ENCODE measurements at places on chromosomes 6 and 20.

DNA sequence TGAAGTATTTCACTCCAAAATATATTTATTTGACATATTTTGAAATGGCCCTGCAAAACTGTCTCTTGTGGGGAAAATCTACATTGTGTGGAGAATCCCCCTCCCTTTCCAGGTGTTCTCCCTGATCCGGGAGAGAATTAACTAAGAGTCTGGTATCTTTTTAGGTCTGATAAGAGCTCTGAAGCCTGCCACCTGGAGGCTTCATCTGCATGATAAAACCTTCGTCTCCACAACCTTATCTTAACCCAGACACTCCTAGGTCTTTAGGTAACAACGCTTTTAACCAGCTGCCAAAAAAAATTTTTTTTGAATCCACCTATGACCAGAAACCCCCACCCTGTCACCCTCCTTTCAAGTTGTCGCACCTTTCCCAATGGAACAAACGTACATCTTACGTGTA, 43.0 kb downstream of the FAM184A start:
- no peak for DNase-seq

GRCh38 chr6:149248693-149249369, 68.7 kb upstream of the TAB2 start:
- DNase-seq, result no peak

DNA sequence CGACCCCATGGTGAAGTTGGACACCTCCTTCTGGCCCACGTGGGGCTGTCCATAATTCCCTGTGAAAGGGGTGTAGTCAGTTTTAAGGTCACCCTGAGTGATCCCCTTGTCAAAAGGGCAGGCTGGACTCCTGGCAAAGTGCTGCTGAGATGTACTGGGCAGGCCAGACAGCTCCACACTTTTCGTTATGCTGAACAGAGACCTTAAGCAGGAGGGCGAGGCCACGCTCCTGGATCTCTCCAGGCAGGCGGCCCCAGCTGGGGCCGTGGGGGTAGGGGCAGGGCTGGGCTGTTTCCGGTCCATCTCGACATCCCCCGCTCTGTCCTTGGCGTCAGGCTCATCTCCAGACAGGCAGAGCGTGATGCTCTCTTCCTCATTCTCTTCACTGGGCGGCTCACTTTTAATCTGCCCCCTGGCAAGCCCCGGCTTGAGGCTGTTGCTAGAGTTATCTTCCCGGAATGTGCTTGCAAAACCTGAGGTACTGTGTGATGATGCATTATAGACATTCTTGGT, 56.7 kb downstream of the GJA10 start:
- DNase-seq, result no peak

DNA sequence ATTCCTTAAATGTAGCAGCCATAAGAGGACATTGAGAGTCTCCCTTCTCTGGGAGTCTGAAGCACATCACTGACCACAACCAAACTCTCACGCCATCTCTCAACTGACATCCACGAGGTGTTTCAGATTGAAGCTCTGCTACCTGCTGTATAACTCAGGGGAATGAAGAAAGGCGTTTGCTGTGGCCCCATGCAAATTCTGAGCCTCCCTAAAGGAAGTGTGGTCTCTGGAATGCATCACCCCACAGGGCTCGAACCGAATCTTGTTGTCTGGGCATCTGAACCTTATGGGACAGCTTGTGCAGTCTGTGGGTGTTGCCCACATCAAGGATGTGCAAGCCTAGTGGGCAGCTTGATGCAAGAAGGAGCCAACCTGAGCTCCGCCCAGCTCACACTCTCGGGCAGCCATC, 10.9 kb downstream of the PMEPA1 start:
- no peak for DNase-seq

DNA sequence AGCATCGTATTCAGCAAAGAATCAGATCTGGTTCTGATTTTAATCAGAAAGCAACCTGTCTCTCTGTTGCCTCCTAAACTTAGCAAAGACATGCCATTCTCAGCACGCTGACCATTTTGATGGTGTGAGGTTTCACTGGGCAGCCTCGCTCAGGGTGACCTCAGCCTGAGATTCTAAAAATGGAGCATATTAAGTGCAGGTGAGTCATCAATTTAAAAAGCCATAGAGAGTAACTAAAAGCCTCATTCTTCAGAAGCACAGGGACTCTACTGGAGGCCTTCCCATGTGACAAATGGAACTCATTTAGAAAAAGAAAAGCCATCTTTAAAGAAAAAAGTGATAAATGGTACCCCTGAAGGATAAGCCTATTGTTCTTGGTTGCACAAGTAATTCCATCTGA, 91.3 kb downstream of the FILIP1 start:
- no peak for DNase-seq

- DNase-seq, result no peak
These were observed 138.8 kb downstream of the EDN3 start for GRCh38 chr20:59439243-59439642.

- no peak for DNase-seq
These were observed 253.0 kb downstream of the NKAIN2 start for GRCh38 chr6:124056407-124057334.

DNA sequence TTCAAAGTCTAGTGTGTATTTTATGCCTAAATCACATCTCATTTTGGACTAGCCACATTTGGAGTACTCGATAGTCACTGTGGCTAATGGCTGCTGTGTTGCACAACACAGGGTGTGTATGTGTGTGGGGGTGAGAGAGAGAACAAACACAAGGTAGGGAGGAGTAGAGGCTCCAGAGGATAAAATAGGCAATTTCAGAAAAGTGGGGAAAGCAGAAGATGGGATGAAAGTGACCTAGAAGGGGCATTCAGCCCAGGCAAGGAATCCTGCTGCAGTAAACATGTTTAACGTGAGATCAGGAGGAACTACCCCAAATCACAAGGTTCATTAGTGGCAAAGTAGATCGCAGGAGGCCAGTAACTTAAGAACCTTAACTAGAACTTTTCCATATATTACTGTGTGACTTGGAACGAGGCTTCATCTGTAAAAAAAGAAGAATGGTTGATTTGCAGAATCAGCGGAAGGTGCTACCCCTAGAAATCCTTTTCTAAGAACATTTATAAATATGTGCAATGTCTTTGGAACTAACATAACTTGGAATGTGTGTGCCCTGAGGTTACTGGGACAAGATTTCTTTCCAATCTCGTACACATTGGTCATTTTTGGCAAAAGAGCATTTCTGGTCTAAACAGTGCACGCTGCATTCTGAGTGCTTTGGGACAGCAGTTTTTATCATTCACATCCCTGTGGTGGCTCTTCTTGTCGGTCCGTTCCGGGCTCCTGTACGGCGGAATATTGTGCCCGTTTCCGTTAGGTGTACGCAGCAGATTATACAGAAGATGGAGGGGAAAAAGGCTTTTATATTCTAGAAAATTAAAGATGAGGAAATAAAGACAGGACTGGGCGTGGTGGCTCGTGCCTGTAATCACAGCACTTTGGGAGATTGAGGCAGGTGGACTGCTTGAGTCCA, 2.6 kb downstream of the DUSP22 start:
- DNase-seq, result no peak

DNA sequence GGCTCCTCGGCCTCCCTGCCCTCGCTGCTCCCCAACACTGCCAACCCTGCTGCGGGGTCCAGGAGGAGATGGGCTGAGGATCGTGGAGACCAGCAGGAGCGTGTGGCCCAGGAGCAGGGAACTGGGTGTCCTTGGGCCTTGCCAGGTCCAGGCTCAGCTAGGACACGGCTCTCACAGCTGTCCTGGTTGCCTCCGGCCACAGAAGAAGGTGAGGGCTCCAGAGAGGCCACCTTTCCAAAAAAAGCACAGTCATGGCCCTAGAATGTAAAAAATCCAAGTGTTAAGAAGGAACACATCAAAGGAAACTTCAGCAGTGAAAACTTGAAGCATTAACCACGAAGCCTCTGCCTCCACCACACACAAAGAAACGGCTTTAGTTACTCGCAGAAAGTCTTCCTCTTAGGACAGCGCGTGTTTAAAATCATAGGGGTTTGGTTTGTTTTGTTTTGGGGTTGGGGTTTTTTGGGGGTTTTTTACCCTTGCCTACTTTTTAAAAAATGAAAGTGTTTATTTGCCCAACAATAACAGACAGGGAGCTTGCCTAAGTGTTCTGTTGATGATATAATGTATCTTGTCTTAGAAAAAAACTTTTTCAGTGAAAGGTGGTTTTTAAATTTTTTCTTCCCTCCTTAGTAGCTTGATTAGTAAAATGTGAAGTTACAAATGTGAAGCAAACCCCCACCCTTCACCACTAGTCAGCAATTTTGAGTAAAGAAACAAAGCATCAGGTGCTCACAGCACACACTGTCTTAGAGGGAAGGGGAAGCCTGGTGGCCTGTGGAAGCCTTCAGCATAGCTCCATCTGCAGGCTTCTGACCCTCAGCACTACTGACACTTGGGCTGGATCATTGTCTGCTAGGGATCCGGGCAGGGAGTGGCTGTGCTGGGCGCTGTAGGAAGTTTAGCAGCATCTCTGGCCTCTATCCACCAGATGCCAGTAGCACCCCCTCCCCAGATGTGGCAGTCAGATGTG, 60.0 kb downstream of the PTPN1 start:
- DNase-seq, result no peak

- DNase-seq, result no peak
These were observed 25.7 kb upstream of the BTBD3 start for GRCh38 chr20:11891776-11892545.

DNA sequence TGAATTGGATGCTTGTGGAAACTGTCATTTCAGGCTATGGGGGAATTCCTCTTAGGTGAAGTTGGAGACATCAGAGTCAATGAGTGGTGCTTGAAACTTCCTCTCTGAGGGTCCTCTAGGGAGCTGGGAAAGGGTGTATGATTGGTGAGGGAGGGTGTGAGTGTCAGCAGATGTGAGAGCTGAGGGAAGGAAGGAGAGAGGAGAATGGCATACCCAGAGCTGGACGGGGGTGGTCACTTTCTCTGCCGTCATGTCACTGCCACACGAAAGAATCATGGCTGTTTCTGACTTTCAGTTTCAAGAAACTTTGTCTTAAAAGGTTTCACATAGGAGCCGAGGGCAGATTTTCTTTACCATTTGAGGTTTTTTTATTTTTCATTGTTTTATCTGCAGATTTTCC, 50.3 kb downstream of the DEK start:
- no peak for DNase-seq

GRCh38 chr20:10965936-10966470, 292.2 kb upstream of the JAG1 start:
- no peak for DNase-seq

GRCh38 chr20:14744723-14745122, 407.3 kb upstream of the FLRT3 start:
- no peak for DNase-seq

DNA sequence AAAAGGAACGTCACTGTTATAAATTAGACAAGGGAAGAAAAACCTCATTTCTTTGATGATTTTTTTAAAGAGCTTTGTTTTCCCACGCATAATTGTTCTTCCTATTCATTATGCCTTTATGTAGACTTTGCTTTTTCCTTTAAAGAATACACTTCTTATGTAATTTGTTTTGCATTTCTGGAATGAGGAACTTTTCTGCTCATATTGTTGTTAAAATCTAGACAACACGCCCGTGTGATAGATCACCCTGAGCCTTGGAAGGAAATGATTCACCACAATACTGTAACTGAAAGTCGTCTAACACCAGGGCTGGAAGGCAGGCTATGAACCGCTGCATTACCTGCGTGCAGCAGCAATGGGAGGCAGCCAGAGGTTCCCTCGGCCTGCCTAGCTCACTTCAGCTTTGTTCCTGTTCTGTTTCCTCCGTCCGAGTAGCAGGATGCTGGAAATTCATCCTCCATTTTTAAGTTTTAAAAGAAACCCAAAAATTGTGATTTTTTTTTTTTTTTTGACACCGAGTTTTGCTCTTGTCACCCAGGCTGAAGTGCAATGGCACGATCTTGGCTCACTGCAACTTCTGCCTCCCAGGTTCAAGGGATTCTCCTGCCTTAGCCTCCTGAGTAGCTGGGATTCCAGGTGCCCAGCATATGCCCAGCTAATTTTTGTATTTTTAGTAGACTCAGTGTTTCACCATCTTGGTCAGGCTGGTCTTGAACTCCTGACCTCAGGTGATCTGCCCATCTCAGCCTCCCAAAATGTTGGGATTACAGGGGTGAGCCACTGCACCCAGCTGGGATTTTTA, 49.6 kb upstream of the ZNF217 start:
- no peak for DNase-seq

DNA sequence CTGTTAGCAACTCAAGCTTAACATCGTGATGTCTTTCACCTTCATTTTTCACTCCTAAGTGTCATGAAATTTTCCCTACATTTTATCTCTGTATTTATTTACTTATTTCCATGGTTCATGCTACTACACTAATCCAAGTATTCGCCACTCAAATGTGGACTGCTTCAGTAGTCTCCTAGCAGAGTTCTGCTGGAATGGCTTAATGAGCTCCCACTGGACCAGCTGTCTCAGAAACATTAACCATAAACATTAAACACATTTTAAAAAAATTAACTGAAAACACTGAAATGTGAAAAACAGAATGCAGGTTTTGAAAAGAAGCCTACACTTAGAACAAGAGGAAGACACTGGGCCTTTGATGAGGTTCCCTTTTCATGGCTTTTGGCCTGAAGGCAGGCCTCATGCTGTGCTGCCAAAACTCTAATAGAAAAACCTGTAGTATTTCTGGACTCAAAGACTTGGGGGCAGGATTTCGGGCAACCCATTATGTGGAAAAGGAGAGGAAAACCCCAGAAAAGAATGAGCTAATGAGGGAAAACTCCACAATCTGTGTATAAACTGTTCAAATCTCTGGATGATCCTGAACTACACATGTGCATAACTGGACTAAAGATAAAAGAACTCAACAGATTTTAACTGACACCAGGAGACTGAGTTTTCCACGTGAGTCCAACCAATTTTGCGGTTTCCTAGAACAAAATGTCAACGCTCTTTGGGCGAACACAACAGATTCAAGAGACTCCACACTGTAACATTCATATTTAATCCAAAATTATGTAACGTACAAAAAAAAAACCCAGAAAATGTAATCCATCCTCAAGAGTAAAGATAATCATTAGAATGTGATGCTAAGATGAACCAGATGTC, 33.0 kb downstream of the SAMD3 start:
- no peak for DNase-seq

DNA sequence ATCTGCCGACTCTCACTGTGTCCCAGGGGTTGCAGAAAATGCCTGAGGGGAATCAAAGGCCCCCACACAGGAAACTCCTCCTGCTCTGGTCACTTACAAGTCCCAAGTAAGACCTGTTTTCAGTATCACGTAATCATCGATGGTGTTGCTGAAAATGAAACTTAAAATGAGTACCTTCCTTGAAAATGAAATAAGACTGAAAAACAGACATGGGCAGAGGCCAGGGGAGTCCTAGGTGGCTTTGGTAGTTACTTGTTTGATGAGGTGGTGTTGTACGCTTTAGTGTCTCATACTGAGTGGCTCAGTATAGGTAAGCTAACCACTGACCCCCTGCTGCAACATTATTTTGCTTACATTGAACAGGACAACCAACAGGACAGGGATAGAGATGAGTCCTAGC, 43.0 kb upstream of the SYNCRIP start:
- DNase-seq, result no peak

GRCh38 chr6:69581581-69581980, 215.2 kb downstream of the LMBRD1 start:
- no peak for DNase-seq

DNA sequence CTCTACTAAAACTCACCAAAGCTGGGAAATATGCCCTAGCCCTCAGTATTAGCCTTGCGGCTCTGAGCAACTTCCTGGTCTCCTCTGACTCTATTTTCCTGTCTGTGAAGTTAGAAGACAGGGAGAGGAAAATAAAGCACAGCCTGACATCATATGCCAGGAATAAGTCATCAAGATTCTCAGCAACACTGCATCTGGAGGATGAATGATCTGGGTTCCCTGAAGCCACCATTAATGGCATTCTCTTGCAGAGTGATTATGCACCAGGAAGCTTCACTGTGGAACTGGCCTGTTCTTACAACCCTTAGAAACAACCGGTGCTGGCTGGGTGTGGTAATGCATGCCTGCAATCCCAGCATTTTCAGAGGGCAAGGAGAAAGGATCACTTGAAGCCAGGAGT, 12.4 kb downstream of the ADGRF5 start:
- DNase-seq, result no peak

GRCh38 chr6:166003569-166003968, 164.1 kb downstream of the TBXT start:
- DNase-seq, result no peak
